ENCODE measurements at places on chromosomes 3 and 15.
A peak's percentile ranks its signal among the peaks of the same experiment; 100 is the strongest.

GRCh38 chr15:93861413-93861812 is 369.9 kb upstream of the MCTP2 start:
- DNase-seq = peak; percentile 66

DNA sequence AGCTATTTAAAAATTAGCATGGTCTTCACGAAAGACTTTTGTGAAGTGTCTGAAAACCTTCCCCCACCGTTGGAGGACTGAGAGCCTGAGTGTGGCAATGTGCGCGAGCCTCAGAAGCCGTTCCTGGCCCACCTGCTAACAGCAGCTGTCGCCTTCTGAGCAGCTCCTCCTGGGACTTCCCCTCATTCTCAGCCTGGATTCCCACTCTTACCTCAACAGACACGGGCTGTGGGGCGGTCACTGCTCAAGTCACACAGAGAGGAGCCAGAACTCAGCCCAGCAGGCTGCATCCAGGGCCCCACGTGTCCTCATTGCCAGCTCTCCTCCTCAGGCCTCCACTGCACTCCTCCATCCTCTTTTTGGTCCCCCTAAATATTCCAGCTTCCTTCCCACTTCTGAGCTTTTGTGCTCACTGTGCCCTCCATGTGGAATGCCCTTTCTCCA is 7.8 kb downstream of the DNASE1L3 start:
- DNase-seq = no peak

- no peak for DNase-seq
Observed at GRCh38 chr3:170323331-170323730, 34.2 kb upstream of the SKIL start.

GRCh38 chr3:108899530-108899929 is 54.1 kb downstream of the GUCA1C start:
- no peak for DNase-seq

DNA sequence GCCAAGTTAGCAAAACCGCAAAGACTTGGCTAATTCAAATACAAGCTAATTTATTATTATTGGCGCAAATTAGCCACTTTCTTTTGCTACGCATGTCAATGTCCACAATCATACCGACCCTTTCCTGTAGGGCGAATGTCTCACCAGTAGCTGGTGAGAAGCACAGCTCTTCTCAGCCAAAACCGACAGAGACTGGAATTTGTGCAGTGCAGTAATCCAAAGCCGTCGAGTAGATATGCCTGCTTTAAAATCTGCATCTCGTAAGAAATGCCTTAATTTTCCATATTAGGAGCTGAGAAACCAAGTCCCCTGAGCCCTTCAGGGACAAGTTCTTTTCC is 614 bp upstream of the MINDY2 start:
- no peak for DNase-seq

GRCh38 chr3:126261037-126261436 is 80.7 kb upstream of the ALDH1L1 start:
- DNase-seq = no peak

GRCh38 chr3:36944641-36945270 is at the start of gene TRANK1:
Gene TRANK1, minus strand, starts transcription at chr3:36945054. Its CDS starts 245 bp downstream, at chr3:36944809.
- peak; percentile 21 for DNase-seq

DNA sequence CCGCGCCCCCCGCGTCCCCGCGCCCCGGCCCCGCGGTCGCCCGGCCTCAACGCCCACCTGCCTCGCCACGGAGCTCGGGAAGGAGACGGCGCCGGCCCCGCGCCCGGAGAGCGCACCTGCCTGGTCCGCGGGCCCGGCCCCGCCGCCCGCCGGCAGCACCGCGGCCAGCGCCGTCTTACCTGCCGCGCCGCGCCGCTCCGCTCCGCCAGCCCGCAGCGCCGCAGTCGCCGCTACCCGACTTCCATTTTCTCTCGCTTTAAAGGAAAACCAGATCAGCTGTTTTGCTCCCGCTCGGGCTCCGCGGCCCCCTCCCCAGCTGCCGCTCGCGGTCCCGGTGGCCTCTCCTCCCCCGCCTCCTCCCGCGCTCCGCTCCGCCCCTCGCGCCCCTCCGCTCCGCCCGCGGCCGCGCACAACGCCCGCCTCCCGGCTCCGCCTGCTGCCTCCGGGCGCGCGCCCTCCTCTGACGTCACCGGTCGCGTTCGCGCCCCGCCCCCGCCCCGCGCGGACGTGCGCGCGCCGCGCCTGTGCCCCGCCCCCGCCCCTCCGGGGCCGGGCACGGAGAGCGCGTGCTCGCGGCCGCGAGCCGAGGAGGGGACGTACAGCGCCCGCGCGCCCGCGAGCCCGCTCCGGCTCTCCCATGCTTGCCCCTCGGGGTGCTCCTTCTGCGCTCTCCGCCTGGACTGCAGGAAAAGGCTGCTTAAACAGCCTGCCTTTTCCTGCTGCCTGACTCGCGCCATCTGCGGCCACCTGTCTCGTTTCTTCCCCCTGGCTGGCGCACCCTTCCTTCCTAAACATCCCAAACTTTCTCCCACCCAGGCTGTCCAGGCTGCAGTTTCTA is 159.8 kb upstream of the CHRNA7 start:
- peak; percentile 90 for DNase-seq

GRCh38 chr15:70604666-70605315 is 158.6 kb downstream of the UACA start:
- DNase-seq = no peak

GRCh38 chr3:31833391-31834190 is 147.5 kb downstream of the OSBPL10 start:
- DNase-seq = no peak

Data from BE2C (cell line).